Activated T-cell treated with anti-CD3 and anti-CD28 coated beads, Interleukin-2, amount 50 U/mL, for 48 hours (primary cell): ENCODE measurements at places on chromosomes 16 and 17.
A peak's percentile ranks its signal among the peaks of the same experiment; 100 is the strongest.

GRCh38 chr17:76445697-76446448 lies 7.1 kb downstream of the UBE2O start:
- DNase-seq = no peak

DNA sequence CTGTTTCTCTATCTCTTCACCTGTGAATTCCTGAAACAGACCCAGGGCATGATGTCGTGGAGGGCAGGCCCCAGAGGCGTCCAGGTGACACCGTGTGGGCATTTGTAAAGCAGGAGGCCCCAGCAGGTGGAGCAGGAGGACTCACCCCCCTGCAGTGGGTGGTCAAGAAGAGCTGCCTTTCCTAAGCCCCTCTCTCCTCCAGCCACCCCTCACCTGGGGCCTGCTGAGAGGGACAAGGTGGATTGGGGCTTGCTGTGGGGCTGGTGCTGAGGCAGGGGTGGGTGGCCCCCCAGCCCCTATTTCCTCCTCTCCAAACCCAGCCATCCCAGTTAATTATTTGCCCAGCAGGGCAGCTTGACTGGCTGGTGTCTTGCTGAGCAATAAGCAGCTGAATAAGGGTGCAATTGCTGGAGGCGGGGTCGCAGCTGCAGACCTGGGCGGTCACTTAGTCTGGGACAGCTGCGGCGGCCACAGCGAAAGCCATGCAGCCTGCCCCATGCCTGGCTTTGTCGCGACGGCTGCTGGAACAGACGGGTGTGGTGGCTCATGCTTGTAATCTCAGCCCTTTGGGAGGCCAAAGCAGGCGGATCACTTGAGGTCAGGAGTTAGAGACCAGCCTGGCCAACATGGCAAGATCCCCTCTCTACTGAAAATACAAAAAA lies 56.4 kb downstream of the JPH3 start:
- DNase-seq = no peak

GRCh38 chr16:25009822-25010221 lies 5.3 kb downstream of the ARHGAP17 start:
- no peak for DNase-seq

DNA sequence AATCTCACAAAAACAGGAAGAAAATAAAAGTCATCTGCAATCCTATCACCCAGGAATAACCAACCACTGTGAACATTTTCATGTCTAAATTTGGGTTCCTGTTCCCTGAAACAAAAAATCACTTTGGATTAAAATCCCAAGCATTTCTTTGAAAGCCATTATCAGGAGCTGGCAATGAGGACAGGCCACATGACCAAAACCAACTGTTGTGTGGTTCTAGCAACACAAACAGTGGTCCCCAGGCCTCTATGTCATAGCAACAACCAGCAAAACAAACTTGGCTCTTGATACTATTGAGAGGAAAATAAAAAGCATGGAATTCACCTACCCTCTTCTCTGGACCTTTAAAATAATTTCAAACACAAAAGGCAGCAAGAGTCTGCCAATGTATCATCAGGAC lies 252.5 kb downstream of the SLC39A11 start:
- no peak for DNase-seq

- DNase-seq = no peak
Observed at GRCh38 chr17:57102122-57102521, 17.1 kb downstream of the AKAP1 start.

GRCh38 chr17:82387705-82388106 lies 16.1 kb downstream of the UTS2R start:
- no peak for DNase-seq

- no peak for DNase-seq
Observed at GRCh38 chr16:12474806-12475410, 328.8 kb downstream of the CPPED1 start.

DNA sequence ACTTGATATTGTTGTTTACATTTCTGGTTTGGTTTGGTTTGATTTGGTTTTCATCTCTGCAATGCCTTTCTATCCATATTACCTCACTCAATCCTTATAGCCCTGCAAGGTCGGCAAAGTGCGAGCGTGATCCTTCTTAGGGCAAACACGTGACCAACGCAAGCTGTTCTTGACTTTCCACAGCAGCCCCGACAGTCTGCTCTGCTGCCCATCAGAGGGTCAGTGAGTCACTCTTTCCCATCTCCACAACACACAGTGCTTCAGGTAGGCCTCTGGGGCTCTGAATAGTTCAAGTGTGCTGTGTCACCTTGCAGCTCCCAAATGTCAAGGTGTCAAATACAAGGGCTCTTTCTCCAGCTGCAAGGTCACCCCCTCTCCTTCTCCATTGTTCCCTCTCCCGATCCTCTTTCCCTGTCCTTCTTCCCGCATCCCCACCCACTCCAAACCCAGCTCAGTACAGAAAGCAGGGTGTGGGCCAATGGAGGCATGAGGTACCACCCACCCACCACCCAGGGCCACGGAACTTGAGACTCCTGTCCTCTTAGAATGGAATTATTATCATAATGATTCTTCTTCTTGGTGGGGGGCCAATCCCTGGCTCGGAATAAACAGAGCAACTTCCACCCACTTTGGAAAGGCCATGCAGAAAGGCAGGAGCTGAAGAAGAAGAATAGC lies 139.7 kb downstream of the SLC39A11 start:
- no peak for DNase-seq

- DNase-seq = no peak
Observed at GRCh38 chr16:11819798-11820197, 22.7 kb upstream of the ZC3H7A start.

DNA sequence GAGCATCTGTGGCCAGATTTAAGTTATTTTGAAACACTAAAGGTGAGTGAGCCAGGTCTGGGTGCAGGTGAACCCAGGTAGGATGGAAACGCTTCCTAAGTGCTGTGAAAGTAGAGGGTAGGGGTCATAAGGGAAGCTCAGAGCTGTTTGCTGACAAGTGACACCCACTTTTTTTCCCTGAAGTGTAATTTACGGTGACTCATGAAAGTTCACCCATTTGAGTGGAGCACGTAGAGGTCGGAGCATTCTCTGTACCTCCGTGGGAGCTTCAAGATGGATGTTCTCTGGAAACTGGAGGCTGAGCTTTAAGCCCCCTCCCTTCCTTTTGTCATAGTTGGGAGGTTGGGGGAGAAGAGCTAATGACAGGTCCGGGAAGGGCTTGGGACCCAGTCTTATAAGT lies 44.3 kb downstream of the MPRIP start:
- DNase-seq = no peak

DNA sequence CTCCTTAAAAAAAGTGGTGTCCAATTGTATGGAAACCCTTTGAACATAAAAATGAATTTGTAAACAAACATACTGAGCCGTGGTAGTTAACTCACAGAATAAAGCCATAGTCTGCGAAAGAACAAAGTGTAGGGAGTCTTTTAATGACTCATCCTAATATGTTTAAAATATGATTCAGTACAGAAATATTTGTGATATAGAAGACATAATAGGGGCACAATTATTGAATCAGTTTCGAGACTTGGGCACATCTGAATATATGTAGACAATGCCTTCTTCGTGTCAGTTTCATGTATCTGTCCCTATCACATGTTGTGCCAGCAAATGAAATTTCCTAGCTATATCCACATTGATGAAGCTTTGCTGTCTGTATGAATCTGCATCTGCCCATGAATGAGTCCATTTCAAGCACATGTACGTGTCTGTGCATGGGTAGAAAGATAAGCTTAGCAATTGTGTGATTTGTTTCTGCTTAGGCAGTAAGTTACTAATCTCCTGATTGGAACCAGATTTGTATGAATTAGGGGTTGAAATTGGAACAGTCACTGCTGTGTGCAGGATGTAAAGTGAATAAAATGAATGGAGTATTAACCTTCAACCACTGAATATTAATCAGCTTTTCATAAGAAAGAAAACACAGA lies 112.5 kb upstream of the SOX9 start:
- no peak for DNase-seq

DNA sequence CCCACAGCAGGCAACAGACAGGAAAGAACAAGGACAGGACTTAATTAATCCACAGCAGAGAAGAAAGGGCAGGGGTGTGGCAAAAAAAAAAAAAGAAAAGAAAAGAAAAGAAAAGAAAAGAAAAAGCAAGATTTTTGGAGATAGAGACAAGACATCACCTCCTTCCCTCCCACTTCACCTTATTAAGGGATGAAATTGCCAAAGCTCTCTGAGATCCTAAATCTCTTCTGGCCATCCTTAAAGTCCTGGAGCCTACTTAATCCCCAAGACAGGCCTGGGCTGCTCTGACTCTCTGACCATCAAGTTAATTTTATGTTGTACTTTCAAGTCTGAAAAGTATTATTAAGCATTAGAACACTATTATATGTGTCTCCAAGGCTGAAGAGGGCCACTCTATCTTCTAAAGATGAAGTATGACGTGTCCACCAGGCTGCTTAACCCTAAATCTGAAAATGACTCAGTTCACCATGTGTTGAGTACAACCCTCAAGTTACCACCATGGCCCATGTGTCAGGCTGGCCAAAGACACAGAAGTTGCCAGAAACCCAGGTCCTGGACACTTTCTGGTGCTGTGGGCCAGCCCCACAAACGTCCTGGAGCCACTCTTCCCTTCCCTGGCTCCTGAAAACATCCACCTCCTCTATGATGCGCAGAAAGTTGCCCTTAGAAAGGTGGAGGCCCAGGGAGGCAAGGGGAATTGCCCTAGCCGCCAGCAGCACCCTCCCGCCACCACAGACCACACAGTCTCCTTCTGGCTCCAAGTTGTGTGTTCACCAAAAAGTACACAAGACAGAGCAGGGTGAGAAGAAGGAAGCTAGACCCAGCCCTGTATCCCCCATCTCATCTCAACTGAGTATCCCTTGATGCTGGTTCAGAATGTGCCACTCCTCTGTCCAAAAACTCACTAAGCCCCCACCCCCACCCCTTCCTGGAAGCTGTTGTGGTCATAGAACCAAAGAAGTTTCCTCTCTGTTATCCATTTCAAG lies 2.7 kb downstream of the SOCS1 start:
- peak; percentile 77 for DNase-seq

DNA sequence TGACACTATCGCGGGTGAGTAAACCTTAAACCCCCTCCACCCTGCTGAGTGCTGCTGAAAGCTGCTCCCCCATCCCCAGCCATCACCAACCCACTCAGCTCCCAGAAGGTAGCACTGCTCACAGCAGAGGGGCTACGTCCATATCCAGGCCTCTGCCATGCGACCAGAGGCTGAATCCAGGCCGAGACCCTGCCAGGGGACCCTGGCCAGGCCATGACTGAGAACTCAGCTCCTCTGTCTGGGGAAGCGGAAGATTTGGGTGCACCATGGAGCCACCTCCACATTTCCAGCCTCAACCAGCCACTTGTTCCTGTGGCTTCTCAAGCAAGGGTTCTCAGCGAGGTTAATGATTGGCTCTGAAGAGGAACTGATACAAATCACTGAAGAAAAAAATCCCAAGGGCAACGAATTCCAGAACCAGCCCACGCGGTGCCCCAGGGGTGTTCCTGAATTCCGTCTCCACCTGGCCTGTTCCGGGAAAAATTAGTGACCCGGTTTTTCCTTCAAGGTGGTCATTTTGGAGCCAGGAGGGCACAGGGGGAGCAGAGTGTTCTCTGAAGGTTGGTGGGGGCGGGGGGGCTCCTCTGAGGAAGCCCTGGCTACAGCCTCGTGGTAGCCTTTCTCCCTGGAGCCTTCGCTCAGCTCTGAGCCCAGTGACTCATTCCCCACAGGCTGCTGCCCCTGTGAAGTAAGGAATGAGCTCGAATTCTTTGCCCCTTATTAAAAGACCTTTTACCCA lies 9.3 kb upstream of the SLC16A5 start:
- no peak for DNase-seq

DNA sequence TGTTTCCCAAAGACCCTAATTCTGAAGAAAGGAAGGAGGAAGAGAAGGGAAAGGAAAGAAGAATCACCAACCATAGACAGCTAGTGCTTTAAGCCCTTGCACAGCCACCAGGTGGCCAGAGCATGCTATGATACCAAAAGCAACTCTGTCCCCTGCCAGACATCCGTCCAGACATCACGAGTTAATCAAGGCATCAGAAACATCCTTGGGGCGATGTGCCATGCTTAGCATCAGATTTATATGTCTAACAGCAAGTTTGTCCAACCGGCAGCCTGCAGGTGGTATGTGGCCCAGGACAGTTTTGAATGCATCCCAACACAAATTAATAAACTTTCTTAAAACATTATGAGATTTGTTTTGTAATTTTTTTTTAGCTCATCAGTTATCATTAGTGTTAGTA lies 2.9 kb upstream of the CRYBA1 start:
- DNase-seq = no peak
